ELR (cell line): ENCODE measurements at places on chromosomes 7 and 10.

DNA sequence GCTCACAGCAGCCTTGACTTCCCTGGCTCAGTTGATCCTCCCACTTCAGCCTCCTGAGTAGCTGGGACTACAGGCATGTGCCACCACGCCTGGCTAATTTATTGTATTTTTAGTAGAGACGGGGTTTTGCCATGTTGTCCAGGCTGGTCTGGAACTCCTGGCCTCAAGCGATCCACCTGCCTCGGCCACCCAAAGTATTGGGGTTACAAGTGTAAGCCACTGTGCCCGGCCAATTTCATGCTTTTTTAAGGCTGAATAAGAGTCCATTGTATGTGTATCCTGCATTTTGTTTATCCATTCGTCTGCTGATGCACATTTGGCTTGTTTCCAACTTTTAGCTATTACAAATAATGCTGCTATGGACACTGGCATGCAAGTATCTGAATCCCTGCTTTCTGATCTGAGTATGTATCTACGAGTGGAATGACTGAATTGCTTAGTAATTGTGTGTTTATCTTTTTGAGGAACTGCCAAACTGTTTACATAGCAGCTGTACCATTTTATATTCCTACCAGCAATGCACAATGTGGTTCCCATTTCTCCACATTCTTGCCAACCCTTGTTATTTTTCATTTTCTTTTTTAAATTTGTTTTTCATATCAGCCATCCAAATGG is 37.3 kb upstream of the TPST1 start:
- peak; percentile 92 for DNase-seq

DNA sequence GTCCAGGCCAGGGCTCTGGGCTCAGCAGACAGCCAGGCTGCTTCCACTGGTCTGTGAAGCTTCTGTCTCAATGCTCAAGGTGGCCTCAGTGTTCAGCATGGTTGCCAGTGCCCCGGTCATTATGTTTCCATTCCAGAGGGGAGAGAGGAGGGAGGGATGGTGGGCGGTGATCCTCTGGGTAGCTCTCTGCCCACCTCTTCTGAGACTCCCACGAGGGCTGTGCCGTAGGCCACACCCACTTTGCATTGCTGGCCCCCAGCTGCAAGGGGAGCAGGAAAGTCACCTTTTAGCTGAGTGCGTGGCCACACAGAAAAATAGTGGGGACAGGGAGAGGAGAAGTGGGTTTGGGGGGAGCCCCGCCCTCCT is 42.5 kb downstream of the FOXK1 start:
- peak; percentile 66 for DNase-seq

GRCh38 chr7:17384400-17384799 is 85.9 kb downstream of the AHR start:
- DNase-seq: no peak

GRCh38 chr10:50244201-50244600 is 7.1 kb downstream of the ASAH2 start:
- DNase-seq: no peak

DNA sequence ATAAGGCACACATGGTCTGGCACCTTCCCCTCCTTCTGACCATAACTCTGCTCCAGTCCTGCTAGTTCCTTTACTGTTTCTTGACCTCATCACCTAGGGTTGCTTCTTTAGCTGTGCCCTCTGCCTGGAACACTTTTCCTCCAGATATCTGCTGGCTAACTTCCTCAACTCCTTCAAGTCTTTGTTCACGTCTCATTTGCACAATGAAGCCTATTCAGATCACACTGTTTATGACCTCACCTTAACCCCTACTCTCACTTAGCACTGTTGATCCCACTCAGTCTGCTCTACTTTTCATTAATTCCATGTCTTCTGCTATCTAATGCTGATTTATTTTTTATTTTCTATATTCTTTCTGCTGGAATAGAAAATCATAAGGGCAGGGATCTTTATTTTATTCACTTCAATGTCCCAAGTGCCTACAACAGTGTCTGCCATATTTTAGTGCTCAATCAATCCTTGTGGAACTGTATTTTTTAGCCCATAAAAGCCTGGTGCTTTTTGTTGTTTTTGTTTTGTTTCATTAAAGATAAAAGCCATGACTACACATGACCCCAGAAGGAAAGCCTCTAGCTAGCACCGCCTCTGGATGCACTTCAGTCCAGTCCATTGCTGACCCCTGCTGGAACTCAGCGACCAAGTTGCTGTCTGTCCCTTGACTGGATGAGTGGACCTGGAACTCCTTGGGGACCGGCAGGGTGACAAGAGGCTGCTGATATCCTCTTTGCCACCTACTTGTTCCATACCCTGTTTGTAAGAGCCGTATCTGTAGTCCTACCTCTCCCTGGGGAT is 12.3 kb downstream of the KLF14 start:
- peak; percentile 68 for DNase-seq

- DNase-seq: no peak
These were observed 261.6 kb downstream of the SKIDA1 start for GRCh38 chr10:21263839-21264238.

DNA sequence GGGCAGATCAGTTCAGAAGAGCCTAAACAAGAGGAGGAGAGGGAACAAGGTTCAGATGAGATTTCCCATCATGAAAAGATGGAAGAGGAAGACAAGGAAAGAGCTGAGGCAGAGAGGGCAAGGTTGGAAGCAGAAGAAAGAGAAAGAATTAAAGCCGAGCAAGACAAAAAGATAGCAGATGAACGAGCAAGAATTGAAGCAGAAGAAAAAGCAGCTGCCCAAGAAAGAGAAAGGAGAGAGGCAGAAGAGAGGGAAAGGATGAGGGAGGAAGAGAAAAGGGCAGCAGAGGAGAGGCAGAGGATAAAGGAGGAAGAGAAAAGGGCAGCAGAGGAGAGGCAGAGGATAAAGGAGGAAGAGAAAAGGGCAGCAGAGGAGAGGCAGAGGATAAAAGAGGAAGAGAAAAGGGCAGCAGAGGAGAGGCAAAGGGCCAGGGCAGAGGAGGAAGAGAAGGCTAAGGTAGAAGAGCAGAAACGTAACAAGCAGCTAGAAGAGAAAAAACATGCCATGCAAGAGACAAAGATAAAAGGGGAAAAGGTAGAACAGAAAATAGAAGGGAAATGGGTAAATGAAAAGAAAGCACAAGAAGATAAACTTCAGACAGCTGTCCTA is 52.7 kb upstream of the AGBL3 start:
- DNase-seq: no peak

GRCh38 chr7:130292682-130293257 is at the start of gene CPA4:
Gene CPA4 (plus strand): TSS chr7:130293161. CDS start chr7:130293181, 20 bp downstream.
- DNase-seq: peak; percentile 97

DNA sequence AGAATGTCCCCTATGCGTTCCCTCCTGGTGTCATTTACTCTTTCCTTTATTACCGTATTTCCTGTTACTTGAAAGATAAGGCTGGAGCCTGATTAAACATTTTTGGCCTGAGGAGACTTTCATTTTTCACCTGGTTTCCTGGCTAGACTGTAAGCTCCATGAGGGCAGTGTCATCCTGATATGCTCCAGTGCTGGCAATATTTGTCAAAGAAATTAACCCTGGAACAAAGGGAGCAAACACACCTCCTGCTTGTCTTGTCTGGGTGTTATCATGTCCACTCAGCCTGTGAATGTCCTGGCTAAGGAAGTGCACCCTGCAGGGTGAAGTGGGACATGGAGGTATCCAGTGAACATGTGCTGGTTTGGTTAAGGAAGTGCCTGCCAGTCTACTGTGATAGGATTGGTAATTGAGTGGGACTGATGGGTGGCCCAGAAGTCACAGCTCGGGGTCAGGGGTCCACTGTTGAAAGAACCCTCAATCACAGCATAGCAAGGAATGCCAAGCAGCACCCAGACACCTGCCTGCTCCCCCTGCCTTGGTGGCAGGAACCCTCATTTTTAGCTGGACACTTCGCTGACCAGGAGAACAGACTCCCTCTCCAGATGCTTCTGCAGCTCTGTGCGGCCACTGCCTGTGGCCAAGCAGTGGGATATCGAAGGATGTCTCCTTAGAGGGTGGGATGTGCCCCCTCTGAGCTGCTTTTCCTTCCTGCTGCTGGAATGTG is 20.9 kb upstream of the PPIA start:
- DNase-seq: no peak

DNA sequence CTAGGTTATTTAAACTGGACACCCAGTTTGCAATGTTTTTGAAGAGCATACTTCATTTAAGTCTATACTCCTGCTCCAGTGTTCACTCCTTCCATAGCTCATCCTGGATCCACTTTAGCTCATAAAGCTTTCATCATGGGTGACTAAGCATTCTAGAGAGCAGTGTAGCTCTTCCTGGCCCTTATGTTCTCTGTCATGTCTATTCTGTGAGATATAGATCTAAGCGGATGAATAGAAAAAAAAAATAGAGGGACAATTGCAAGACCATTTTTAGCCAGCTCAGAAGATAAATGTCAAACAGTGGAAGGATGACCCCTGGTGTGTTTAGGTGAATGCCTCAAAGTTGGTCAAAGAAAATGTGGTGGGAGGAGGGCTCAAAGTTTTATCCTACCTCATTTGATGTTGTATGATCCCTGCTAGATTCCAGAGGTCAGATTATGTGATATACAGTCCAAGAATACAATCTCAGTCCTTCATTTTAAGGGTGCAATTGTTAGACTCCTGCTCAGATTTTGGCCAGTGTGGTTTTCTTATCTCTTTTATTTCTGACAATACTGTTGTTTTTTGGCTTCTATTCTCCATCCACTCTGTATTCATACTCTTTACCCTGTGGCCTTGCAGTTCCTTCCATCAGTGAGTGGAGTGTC is 7.5 kb upstream of the HECW1 start:
- no peak for DNase-seq

DNA sequence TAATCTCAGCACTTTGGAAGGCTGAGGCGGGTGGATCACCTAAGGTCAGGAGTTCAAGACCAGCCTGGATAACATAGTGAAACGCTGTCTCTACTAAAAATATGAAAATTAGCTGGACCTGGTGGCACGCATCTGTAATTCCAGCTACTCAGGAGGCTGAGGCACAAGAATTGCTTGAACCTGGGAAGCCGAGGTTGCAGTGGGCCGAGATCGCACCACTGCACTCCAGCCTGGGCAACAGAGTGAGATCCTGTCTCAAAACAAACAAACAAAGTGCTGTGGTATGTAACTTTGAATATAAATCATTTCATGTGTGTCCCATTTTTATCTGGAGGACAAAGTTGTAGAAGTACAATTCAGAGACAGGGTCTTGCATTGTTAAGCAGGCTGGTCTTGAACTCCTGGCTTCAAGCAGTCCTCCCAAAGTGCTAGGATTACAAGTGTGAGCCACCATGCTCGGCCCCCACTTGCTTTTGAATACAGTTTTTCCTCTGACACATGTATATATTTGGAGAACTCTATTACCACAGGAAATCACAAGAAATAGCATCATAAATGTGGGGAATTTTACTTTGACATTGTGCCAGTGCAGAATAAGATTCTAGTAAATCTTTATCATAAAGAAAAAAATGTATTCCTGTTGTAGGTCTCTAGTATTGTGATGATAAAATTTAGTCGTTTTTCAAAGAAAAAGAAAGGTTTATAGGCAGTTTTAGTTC is 32.6 kb downstream of the PTPN12 start:
- peak; percentile 49 for DNase-seq

DNA sequence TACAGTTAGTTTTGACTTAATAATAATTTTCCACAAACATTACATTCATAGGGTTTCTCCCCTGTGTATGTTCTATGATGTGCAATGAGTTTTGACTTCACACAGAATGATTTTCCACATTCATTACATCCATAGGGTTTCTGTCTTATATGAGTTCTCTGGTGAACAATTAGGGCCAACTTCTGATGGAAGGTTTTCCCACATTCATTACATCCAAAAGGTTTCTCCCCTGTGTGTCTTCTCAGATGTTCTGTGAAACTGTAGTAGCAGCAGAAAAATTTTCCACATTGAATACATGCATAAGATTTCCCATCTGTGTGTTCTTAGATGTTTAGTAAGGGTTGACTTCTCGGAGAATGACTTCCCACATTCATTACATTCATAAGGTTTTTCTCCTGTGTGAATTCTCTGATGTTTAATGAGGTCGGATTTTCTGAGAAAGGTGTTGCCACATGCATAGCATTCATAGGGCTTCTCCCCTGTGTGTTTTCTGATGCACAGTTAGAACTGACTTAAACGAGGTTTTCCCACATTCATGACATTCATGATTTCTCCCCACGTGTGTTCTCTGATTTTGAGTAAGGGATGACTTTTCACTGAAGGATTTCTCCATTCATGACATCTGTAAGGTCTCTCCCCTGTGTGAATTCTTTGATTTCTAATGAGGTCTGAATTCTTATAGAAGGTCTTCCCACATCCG is 118.5 kb downstream of the ZNF33B start:
- DNase-seq: peak; percentile 2

DNA sequence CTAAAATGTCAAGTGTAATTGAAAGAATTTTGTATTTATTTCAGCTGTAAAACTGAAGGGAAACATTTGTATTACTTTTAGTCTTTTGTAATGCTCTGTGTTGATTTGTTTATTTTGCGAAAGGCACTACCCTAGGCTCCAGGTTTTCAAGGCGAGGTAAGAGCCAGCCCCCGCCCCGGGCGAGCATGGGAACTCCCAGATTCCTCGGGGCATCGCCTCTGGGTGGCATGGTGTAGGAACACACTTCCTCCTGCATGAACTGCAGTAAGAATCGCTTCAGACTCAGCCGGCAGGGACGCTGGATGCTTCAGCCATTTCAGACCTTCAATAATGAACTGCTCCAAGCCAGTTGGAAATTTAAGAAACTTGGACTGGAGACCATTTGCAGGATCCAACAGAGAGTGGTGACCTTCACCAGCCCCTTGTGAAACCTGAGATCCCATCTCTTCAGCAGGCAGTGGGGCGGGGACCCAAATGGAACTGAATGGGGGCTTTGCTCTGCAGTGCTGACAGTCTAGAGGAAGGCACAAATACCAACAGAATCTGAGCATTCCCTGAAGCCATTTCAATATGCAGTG is 544.3 kb upstream of the MGMT start:
- no peak for DNase-seq

DNA sequence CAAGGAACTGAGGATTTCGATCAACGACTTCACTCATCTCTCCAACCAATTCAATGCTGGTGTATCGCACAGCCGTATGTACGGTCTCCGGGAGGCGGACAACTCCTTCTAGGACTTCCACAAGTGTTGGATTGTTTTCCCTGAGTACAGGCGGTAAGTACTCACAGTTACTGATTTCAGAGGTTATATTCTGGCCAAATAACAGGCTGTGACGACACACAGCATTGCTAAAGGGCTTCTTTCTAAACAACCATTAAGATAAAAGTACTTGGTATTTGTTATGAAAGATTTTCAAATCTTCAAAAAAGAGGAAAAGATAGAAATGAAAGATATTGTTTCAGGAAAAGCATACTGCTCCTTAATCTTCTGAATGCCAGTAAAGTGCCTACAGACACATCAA is 52.2 kb downstream of the IRF5 start:
- DNase-seq: no peak

DNA sequence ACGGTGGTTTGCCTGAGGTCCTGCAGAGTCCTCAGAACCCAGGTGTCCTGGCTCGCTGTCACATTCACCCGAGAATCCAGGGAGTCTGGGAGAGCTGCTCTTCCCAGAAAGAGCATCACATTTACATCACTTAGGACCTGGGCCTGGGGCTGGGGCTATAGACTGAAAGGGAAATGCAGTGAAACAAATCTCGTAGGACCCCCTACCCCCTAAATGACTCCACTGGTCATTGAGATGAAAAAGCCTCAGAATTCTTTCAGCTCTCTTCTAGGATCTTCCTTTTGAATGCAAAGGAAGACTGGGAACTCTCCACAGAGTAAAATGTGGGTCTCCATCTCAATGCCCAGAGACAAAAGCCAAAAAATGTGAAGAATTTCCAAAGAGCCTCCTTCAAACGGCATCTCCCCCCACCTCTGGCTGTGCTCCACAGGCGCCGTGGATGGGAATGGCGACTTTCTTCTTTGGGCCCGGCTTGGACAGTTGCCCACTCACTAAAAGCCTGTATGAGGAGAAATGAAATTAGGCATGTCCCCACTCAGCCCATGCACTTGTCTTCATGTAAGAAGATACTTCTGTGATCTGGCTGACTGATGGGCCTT is 49.0 kb upstream of the PODXL start:
- no peak for DNase-seq
